ENCODE measurements at places on chromosomes 12 and 14.

DNA sequence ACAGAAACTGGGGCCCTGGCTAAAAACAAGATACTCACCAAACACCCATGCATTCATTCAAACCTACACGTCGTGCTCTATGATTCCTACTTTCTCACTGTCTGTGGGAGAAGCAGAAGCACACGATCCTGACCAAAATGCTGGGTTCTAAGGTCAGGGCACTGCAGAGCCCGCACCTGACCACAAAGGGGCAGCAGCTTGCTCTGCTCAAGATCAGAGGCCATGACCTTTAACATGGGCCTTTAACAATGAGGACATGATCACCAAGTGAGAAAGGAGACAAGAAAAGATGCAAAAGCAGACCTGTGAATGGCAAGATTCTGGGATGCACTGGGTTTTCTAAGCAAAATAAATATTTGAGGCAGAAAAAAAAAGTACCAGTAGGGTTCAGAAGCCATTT lies 40.1 kb upstream of the VPS33A start:
- no peak for DNase-seq
- no peak overlapping the region for H3K4me3 ChIP-seq
- H3K36me3 ChIP-seq = peaks cover 12% of the 10 kb centered on the region
- H3K4me1 ChIP-seq = no peaks in the 10 kb centered on the region
- no peak overlapping the region for H3K27ac ChIP-seq
- H3K27me3 ChIP-seq = no peaks in the 10 kb centered on the region

DNA sequence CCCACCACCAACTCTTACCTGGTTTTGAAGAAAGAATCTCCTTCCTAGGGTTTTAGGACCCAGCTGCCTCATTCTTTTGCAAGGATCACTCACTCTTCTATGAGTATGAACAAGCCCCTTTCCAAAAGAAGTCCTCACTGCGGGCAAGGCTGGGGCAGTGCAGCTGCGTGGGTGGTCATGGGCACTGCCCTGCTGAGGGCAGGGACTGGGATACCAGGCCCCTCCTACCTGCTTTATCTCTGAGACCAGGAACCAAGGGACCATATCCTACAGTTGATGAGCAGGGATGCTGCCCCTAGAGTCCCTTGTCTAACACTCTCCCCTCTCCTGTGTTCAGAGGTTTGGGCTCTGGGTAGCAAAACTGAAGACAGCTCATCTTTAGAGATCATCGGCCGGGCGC lies 20.5 kb downstream of the HPD start:
- peaks cover 6% of the 10 kb centered on the region for H3K4me1 ChIP-seq
- no peak overlapping the region for H3K4me3 ChIP-seq
- H3K36me3 ChIP-seq = no peaks in the 10 kb centered on the region
- no peak overlapping the region for H3K27ac ChIP-seq
- DNase-seq = peak; percentile 84
- H3K27me3 ChIP-seq = no peaks in the 10 kb centered on the region

- H3K4me3 ChIP-seq = no peak overlapping the region
- no peak for DNase-seq
- no peaks in the 10 kb centered on the region for H3K36me3 ChIP-seq
- no peaks in the 10 kb centered on the region for H3K27me3 ChIP-seq
- H3K27ac ChIP-seq = no peak overlapping the region
- no peaks in the 10 kb centered on the region for H3K4me1 ChIP-seq
These were observed 498.9 kb downstream of the RERGL start for GRCh38 chr12:17591005-17591681.

DNA sequence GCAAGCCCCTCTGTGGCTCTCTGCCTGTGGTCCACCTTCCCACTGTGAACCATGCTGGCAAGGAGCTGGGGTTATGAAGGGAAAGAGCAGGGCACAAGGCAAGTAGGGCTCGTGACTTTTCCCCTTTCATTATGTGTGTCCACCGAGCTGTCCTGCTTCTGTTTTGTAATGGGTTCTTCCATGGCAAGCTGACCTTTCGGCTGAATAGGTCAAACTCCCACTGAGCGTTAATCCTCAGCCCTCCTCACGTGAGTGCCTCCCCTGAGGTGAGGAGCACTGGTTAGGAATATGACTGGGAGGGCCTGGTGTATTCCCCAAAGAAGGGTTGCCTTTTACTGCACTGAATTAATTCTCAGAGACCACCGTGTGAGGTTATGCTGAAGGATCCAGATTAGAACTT lies 424.3 kb downstream of the NPAS3 start:
- no peaks in the 10 kb centered on the region for H3K27me3 ChIP-seq
- no peak overlapping the region for H3K27ac ChIP-seq
- H3K4me1 ChIP-seq = no peaks in the 10 kb centered on the region
- H3K4me3 ChIP-seq = no peak overlapping the region
- no peak for DNase-seq

DNA sequence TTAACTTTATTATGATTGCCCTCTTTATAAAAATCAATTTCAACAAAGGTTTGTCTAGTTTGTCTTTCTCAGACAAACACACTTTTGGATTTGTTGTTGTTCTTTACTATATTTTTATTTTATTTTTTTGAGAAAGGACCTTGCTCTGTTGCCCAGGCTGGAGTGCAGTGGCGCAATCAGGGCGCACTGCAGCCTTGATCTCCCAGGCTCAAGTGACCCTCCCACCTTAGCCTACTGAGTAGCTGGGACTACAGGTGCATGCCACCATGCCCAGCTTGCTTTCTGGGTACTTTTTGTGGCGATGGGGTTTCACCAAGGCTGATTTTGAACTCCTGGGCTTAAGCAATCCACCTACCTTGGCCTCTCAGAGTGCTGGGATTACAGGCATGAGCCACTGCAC lies 64.4 kb upstream of the CFL2 start:
- H3K27me3 ChIP-seq = no peaks in the 10 kb centered on the region
- H3K4me3 ChIP-seq = no peak overlapping the region
- no peak overlapping the region for H3K27ac ChIP-seq
- H3K36me3 ChIP-seq = peaks cover 10% of the 10 kb centered on the region
- no peaks in the 10 kb centered on the region for H3K4me1 ChIP-seq
- DNase-seq = no peak

DNA sequence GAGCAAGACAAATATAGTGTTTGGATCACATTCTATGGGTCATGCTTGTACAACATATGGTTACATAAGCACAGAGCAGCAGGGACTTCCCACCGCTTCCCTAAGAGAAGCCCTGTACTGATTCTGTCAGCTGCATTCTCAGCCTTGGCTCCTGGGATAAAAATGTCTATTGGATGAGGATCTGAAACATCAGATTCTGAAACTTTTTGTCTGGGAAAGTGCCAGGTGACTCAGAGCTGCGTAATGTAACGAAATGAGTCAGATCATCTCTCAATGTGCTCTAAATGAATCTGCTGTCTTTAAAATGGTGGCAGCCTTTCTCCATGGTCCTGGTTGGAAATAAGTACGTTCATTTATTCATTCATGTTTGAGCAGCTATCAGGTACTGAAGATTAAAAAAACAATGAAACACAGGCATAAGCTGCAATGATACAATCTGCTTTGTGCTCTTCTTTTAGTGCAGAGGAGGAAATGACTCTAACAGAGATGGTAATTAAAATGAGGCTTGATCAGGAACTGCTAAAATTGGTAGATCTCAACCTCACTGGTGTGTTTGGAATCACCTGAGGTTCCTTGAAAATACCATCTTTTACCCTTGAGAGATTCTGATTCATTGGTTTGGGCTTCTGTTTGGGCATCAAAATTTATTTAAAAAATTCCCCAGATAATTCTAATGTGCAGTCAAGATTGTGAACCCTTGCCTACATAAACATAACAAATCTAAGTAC lies 99.1 kb upstream of the NAP1L1 start:
- no peak overlapping the region for H3K27ac ChIP-seq
- H3K27me3 ChIP-seq = no peaks in the 10 kb centered on the region
- no peaks in the 10 kb centered on the region for H3K36me3 ChIP-seq
- H3K4me3 ChIP-seq = no peak overlapping the region

DNA sequence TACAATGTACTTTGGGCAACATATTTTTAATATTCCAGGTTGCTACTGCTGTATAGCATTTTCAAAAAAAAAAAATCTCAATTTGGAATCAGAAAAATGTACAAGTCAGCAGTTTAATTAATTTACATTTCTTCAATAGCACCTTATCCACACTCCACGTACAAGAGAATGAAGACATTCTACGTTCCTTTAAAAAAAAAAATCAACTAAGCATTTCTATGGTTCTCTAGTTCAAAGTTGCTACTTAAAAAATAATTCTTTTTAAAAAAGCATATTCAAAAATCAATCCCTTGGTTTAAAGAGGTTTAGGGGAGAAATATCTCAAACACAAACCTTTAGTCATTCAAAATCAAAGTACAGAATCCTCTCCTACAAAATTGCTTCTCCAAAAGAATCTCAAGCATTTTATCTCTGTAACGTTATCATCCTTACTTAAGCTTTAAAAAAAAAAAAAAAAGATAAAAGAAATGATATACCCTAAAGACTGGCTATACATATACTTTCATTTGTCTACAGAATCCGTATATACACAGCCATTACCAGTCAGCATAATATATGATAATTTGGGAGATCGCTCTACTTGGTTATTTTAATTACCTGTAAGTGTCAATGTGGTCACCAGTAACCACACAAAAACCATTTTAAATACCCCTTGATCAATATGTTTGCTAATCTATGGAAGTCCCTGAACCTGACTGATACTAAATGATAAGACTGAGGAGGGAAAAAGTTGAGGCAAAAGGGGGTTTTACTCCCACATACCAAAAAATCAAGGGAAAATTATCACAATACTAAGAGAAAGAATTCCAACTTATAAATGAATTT lies 2.7 kb downstream of the MED13L start:
- no peaks in the 10 kb centered on the region for H3K36me3 ChIP-seq
- no peak overlapping the region for H3K27ac ChIP-seq
- DNase-seq = no peak
- H3K4me3 ChIP-seq = no peak overlapping the region

DNA sequence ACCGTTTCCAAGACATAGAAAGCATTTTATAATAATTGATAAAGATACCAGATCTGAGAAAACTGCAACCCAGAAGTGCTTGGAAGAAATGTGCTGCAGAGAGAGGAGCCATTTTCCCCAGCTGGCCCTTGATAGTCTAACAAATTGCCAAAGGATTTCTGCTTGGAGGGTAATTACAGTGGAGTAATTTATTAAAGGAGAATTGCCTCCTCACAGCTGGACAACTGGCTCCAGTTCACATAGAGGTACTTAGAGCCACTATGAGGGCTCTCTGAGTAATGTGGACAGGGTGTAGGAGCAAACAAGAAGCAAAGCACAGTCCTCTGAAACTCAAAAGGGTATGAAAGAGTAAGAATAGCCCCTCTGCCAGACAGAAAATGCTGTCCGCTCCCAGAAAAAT lies 335.6 kb downstream of the SYT1 start:
- no peak for DNase-seq
- no peaks in the 10 kb centered on the region for H3K27me3 ChIP-seq
- no peaks in the 10 kb centered on the region for H3K36me3 ChIP-seq
- no peak overlapping the region for H3K4me3 ChIP-seq

- peaks cover 20% of the 10 kb centered on the region for H3K4me1 ChIP-seq
- H3K4me3 ChIP-seq = no peak overlapping the region
- peaks cover 18% of the 10 kb centered on the region for H3K36me3 ChIP-seq
- DNase-seq = no peak
- H3K27me3 ChIP-seq = no peaks in the 10 kb centered on the region
These were observed 1.4 kb downstream of the MMAB start for GRCh38 chr12:109571773-109572505.

GRCh38 chr12:4214877-4215228 lies 58.7 kb upstream of the CCND2 start:
- no peaks in the 10 kb centered on the region for H3K4me1 ChIP-seq
- no peak for DNase-seq
- no peak overlapping the region for H3K27ac ChIP-seq
- no peak overlapping the region for H3K4me3 ChIP-seq
- H3K36me3 ChIP-seq = no peaks in the 10 kb centered on the region
- no peaks in the 10 kb centered on the region for H3K27me3 ChIP-seq

- DNase-seq = no peak
- H3K27ac ChIP-seq = no peak overlapping the region
- H3K36me3 ChIP-seq = no peaks in the 10 kb centered on the region
- H3K4me1 ChIP-seq = no peaks in the 10 kb centered on the region
- H3K4me3 ChIP-seq = no peak overlapping the region
These were observed 222.1 kb downstream of the RPS29 start for GRCh38 chr14:49363821-49364751.

DNA sequence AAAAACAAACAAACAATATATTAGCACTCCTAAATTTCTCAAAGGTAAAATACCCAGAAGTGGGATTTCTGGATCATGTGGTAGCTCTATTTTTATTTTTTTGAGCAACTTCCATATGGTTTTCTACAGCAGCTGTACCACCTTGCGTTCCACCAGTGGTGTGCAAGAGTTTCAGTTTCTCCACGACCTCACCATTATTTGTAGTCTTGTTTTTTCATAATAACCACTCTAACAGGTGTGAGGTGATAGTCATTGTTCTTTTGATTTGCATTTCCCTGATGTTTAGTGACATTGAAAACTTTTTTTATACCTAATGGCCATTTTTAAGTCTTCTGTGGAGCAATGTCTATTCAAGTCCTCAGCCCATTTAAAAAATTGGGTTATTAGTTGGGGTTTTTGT lies 127.3 kb upstream of the SLC38A2 start:
- DNase-seq = no peak
- no peak overlapping the region for H3K4me3 ChIP-seq
- H3K4me1 ChIP-seq = peaks cover 3% of the 10 kb centered on the region
- H3K36me3 ChIP-seq = no peaks in the 10 kb centered on the region
- no peaks in the 10 kb centered on the region for H3K27me3 ChIP-seq

Measured in thyroid gland (tissue), 4 donors.